ENCODE measurements at places on chromosomes 2 and 18.

- no peak for DNase-seq
Observed at GRCh38 chr2:120637847-120638246, 97.8 kb upstream of the GLI2 start.

DNA sequence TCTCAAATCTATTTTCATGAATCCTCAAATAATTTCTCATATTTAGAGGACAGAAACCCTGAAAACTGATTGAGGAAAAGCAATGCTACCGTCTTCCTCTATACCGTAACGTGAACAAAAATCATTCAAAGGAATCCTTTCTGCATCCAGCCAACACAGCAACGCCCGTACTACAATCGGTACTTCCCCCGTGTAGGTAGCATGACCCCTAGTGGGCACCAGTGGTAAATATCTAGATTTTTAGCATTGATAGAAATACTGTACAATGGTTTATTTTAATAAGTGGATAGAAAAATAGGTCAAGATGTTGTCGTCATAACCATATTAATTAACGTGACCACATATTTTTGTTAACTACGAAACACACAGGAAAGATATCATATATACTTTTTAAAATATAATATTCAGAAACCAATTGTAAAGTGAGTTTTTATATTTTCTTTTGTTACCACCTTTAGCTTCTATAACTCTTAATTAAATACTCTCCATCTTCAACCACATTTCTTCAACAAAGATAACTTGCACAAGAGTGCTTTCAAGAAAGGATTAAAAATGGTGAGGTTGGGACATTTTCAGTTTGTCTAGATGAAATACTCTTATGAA, 194.1 kb downstream of the SS18 start:
- no peak for DNase-seq

DNA sequence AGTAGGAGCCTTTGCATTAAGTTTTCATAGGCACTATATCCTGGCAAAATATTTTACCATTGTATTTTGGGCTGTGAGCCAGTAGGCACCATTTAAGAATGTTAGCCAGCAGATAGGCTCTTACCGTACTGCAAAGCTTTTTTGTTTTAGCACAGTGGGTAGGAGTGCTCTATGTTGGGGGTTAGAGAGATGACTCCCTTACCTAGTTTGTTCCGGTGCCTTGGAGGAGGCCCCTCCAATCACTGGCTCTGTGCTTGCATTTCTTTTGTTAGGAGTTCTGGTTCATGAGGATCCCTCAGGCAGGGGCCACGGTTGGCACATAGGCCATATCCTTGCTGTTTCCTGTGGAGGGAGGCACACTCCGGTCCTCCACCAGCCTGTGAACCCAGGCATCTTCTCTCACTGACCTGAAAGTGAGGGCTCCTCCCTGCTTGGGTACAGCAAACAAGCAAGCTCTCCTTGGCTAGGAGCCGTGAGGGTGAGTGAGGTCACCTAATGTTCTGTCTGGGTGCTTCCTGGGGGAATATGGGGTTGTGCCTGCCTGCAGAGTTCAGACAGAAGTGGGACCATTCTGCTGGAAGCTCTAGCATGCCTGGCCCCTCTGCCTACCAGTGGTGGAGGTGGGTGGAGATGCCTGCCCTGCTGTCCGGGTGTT, 29.8 kb downstream of the LTBP1 start:
- no peak for DNase-seq

- no peak for DNase-seq
Observed at GRCh38 chr2:151849413-151850010, 21.3 kb upstream of the ARL5A start.

- DNase-seq: no peak
Observed at GRCh38 chr2:232966122-232966521, 46.9 kb downstream of the NGEF start.

GRCh38 chr2:9199716-9200632, 6.6 kb upstream of the ASAP2 start:
- DNase-seq: no peak

GRCh38 chr2:222693837-222694236, 22.4 kb downstream of the MOGAT1 start:
- DNase-seq: no peak

DNA sequence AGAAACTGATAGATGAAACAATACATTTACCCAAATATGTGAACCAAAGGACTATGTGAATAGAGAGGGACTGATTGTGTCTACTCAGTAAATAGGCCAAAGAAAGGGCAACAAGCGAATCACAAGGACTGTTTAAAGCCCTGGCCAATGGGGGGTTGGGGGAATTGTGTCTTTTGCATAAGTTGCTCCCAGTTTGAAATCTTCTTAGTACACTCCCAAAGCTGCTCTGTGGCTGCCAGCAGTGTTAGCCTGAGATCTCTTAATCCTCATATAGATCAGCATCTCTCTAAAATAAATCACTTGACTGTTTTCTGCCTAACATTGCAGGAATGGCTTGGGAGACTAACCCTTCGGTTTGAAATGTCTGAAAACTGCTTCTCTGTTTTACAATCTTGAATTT, 236.4 kb downstream of the PLCL1 start:
- DNase-seq: no peak

- no peak for DNase-seq
Observed at GRCh38 chr2:158315803-158316414, 140.6 kb downstream of the CCDC148 start.

DNA sequence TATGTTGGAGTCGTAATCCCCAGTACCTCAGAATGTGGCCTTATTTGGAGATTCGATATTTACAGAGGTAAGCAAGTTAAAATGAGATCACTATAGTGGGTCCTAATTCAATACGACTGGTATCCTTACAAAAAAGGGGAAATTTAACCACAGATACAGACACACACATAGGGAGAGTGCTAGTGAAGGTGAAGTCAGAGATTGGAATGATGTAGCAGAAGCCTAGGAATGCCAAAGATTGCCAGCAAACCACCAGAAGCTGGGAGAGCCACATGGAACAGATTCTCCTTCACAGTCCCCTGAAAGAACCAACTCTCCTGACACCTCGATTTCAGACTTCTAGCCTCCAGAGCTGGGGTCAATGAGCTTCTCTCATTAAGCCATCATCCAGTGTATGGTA, 17.7 kb upstream of the ACTR3 start:
- DNase-seq: no peak

- no peak for DNase-seq
Observed at GRCh38 chr2:215712871-215713790, 277.3 kb upstream of the FN1 start.

- no peak for DNase-seq
Observed at GRCh38 chr18:56563568-56563967, 74.8 kb downstream of the TXNL1 start.

DNA sequence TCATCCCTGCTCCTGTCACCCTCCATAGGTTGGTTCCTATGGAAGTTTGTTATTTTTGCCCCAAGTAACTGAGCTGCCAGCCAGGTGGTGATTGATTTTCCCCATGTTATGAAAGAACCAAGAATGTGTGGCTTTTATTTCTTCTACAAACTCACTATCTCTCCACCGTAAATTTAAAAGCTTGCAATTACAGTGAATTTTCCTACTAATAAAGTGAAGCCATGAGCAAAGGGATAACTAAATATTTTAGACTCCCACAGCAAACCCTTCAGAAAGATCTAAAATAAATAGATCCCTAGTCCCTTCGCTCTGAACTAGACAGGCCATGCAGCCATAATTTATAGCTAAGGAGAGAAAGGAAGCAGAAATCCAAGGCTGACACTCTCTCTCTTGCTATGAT, 6.2 kb upstream of the KIAA2012 start:
- no peak for DNase-seq

GRCh38 chr2:86221066-86221684, 21.9 kb downstream of the MRPL35 start:
- peak; percentile 53 for DNase-seq

- DNase-seq: peak; percentile 4
Observed at GRCh38 chr18:79938196-79938595, 13.3 kb downstream of the SLC66A2 start.

- no peak for DNase-seq
Observed at GRCh38 chr2:119809339-119810048, 49.8 kb downstream of the PTPN4 start.

DNA sequence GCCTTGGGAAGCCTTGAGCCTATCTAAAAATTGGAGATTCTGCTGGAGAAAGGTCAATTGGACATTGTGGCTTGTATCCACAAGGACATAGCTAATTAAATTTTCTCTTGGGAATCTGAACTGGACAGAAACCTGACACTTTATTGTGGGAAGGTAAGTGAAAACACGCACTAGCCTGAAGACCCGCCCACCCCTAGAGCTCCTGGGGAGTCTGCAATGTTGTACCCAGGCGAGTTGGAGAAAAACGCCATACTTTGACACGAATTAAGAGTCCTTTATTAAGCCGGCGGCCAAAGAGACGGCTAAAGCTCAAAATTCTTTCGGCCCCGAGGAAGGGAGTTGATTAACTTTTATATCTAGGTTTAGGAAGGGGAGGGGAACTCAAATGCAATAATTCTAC, 1.2 kb upstream of the ZNF892 start:
- no peak for DNase-seq

- DNase-seq: no peak
Observed at GRCh38 chr18:60554967-60555366, 182.4 kb upstream of the MC4R start.

DNA sequence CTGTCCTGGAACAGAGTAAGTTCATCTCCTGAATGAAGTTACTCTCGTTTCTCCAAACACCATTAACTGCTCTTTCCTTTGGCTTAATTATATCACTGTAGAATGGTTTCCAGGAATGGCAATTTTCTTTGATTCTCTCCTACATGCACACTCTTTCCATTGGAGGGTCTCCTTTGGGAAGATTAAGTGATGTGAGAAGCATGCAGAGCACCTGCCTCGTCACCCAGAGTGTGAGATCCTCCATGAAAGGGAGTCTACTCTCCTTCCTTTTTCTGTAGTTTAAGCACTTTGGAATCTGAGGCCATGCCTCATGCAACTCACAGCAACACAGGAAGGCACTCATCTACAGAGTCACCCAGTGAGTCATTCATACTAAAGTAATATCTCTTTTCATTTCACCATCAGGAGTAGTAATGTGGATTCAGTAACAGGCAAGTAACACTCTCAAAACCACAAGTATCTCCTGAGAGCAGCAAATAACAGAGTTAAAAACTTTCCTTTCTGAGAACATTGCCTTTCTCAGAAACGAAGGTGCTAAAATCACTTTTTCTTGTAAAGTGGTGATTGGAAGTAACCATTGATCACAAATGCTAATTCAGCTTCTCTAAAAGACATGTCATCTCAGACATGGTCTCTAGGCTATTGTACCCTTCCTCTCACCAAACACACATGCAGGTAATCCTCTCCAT, 52.8 kb upstream of the IL1RL1 start:
- DNase-seq: no peak

GRCh38 chr18:38421872-38422615, 856.4 kb upstream of the CELF4 start:
- DNase-seq: no peak

GRCh38 chr18:32438173-32438572, 32.5 kb downstream of the GAREM1 start:
- peak; percentile 38 for DNase-seq

DNA sequence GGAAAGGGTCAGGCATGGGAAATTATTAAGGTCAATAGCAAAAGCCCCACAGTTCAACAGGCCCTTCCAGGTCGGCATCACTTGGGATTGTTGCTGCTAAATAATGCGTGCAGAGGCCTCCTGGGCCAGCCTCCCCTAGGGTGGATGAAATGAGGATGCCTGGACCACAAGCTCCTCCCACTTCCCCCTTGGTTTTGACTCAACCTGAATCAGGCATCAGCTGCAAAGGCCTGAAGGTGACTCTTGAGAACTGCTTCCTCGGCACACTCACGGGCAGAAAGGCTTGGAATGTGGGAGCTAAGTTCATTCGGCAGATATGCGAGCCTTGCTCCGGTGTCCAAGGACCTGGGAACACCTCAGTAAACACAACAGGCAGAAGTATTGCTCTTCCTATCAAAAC, 69.3 kb downstream of the MBP start:
- DNase-seq: no peak

GRCh38 chr18:61582202-61582710, 249.0 kb downstream of the CDH20 start:
- no peak for DNase-seq

GRCh38 chr2:98519156-98519555, 74.5 kb downstream of the INPP4A start:
- no peak for DNase-seq

DNA sequence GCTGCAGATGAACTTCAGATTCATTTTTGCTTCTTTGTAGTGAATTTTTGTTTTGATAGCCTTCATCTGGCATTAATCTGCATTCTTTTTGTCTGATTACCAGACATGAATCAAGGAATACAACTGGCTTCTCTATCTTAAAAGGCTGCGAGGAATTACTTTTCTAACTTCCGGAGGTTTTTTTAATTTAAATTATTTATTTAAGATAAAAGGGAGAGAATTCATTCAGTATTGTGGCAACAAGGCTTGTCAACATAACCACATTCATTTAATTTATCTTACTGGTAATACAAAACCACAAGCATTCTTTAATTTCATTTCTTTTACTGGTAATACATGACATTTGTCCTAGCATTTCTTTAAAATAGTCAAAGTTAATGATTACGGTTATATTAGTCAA, 36.0 kb downstream of the CSRNP3 start:
- no peak for DNase-seq

DNA sequence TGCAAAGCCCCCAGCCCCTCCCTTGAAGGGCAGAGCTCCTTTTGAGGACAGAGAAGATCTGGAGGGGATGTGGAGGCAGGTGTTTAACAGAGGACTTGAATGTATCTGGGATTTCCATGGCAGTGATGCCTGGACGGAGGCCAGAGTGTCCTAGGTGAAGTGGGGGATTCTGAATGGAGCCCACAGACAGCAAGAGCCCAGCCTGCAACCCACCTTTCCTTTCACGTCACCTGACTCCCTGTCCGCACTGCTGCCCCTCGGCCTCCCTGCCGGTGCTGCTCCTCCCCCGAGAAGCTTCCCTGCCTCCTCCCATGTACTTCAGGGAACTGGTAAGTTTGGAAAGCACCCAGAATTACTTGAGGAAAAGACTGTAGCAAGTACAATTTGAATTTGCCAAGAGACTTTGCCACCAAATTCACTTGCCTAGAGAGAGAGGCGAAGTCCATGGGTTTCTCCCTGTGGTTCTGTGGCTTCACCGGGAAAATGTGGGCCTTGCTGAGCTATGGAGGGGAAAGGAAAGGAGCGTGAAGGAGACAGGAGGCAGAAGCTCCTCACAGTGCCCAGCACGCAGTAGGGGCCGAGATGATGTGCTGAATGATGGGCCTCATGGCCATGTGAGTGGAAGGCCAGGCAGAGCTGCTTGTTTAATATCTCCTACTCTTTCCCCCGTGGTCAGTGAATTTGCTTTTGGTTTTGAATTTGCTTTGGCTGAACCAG, 13.9 kb upstream of the ASPRV1 start:
- DNase-seq: no peak

DNA sequence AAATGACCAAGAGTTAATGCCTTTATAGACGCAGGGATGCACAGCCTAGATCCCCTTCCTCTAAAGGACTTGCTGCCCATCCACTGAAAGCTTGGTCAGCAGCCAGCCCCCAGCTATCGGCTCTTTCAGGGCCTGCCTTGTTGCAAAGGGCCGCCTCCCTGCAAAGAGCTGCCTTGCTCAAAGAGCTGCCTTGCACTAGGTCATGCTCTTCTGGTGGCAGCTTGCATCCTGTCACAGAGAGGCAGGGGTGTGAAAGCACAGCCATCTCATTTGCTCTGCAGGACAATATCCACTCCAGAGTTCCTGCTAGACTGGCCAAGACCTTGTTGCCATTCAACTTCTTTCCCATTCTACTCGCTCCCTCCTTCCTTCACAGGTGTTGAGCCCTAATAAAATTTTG, 137.1 kb downstream of the MCFD2 start:
- no peak for DNase-seq

GRCh38 chr18:12658426-12659138, 675 bp upstream of the SPIRE1 start:
- peak; percentile 57 for DNase-seq
